Pancreas (tissue), 10 donors: ENCODE measurements at places on chromosomes 3 and 15. TPM values are rescaled to one million over a fixed set of nuclear protein-coding genes. Genes with fewer than 3 reads are reported as not detected.

DNA sequence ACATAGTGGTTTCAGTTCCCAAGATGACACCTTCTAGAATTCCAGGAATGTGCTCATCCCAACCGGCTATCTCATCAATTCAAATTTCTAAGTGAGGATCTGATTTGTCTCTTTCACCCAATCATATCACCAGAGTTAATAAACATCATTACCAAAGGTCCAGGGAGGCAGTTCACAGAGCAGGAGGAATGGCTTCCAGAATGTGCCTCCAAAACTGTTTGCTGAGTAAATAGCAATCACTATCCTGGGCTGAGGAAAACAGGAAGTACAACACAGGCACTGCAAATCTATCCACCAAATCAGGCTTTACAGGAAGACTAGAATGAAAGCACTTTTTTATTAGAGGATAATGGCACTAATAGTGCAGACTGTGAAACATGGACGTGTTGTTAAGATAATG, 61.5 kb downstream of the OSBPL10 start:
- H3K4me3 ChIP-seq: no peak overlapping the region
- no peak for DNase-seq
- no peak overlapping the region for H3K27ac ChIP-seq
- H3K36me3 ChIP-seq: no peaks in the 10 kb centered on the region
- peaks cover 13% of the 10 kb centered on the region for H3K4me1 ChIP-seq
- H3K27me3 ChIP-seq: no peaks in the 10 kb centered on the region

DNA sequence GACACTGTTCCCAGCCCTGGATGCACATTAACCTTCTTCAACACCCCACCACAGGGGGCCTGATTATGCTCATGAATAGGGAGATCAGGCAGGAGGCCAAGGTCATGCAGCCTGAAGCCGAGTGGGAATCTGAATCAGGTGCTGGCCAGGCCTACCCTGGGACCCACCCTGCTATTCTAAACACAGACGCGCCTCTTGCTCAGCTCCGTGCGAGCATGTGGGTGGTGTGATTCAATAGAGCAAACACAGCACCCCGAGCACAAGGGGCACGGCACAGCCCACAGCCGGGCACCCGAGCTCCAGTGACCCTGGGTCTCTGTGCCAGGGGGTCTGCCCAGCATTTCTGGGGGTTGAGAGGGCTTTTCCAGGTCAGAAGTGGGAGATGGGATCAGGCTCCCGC, 24.6 kb upstream of the GRIP2 start:
- no peak overlapping the region for H3K4me3 ChIP-seq
- H3K36me3 ChIP-seq: no peaks in the 10 kb centered on the region
- no peaks in the 10 kb centered on the region for H3K27me3 ChIP-seq
- H3K27ac ChIP-seq: no peak overlapping the region
- H3K4me1 ChIP-seq: no peaks in the 10 kb centered on the region

DNA sequence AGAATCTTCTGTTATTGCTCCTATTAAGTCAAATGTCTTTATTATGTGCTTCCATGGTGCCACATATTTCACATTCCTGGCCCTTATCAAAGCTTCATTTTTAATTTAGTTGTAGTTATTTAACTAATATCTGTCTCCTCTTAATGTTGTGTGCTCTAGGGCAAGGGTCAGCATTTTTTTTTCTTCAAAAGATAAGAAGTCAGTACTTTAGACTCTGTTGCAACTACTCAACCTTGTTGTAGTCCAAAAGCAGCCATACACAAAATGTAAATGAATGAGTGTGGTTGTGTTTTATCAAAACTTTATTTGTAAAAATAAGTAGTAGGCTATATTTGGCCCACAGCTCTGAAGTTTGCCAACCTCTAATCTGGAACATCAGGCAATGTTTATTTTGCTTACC, 394.7 kb upstream of the CBLB start:
- no peaks in the 10 kb centered on the region for H3K36me3 ChIP-seq
- H3K27me3 ChIP-seq: no peaks in the 10 kb centered on the region
- H3K4me1 ChIP-seq: peaks cover 7% of the 10 kb centered on the region
- no peak for DNase-seq
- no peak overlapping the region for H3K4me3 ChIP-seq
- no peak overlapping the region for H3K27ac ChIP-seq

GRCh38 chr3:17972476-17972875, 230.0 kb upstream of the TBC1D5 start:
- no peaks in the 10 kb centered on the region for H3K27me3 ChIP-seq
- no peak overlapping the region for H3K4me3 ChIP-seq
- H3K36me3 ChIP-seq: no peaks in the 10 kb centered on the region
- H3K4me1 ChIP-seq: no peaks in the 10 kb centered on the region

- peak within 1 kb of the TSS; percentile 47 for H3K4me3 ChIP-seq
- DNase-seq: peak; percentile 16
- no peak within 1 kb of the TSS for H3K27ac ChIP-seq
- H3K36me3 ChIP-seq: no peaks in the 10 kb centered on the region
Measured at GRCh38 chr3:71753701-71754609, at the start of gene GPR27. Gene GPR27 (plus strand): TSS chr3:71753855. CDS start chr3:71754050, 195 bp downstream.

Gene NAA80
- total RNA-seq: 2.6 TPM
